ENCODE measurements at places on chromosomes 1 and 21. TPM values are rescaled to one million over a fixed set of nuclear protein-coding genes. Genes with fewer than 3 reads are reported as not detected.

The FAM167B gene
- total RNA-seq: not detected

The CSMD2 gene
- 0.37 TPM for total RNA-seq

The EXO1 gene
- not detected for total RNA-seq

The NRIP1 gene
- 22.6 TPM for total RNA-seq

The CCT3 gene
- total RNA-seq: 146 TPM

The CD2 gene
- total RNA-seq: 5.8 TPM

The DDAH1 gene
- 76.4 TPM for total RNA-seq

The SPRR2D gene
- total RNA-seq: not detected

The SLC16A4 gene
- total RNA-seq: 11.1 TPM

The FMO1 gene
- total RNA-seq: not detected

The FALEC gene
- total RNA-seq: not detected

DNA sequence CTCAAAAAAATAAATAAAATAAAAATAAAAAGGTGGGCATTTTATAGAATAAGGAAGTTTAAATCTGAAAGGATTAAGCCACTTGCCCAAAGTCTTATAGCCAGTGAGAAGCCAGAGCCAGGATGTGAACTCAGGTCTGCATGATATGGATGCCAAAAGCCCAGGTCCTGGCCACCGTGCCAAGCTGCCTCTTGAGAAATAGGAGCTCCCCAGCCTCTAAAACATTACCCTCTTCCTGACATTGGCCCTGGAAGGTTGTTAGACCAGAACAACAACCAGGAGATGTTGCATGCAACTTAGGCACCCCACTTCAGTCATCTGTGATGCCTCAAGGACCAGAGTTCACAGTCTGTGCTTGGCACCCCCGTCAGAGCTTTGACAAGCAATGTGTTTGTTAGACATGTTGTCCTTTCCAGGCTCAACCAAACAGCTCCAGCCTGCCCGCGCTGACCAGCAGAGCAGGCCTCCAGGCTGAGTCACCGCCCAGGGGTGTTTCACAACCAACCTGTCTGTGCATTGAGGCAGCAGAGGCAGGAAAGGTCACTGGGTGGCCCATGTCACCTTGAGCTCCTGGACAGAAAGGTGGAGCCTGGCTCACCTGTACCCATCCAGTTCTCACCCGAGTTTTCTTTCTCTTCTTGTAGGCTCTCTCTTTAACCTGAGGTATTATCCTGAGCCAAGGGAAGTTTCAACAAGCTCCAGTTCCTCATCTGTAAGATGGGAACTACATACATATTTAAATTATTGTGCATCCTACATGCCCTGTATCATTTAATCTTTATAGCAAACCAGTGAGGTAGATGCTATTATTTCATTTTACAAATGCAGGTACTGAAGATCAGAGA lies 14.9 kb upstream of the MED18 start:
- H3K4me3 ChIP-seq: no peak overlapping the region
- DNase-seq: peak; percentile 67
- peaks cover 7% of the 10 kb centered on the region for H3K4me1 ChIP-seq
- no peak overlapping the region for H3K27ac ChIP-seq
- no peaks in the 10 kb centered on the region for H3K27me3 ChIP-seq

GRCh38 chr1:75616436-75617433 lies 5.8 kb upstream of the SLC44A5 start:
- H3K36me3 ChIP-seq: no peaks in the 10 kb centered on the region
- H3K27me3 ChIP-seq: peaks cover 42% of the 10 kb centered on the region
- DNase-seq: peak; percentile 73
- H3K4me1 ChIP-seq: peaks cover 30% of the 10 kb centered on the region
- no peak overlapping the region for H3K27ac ChIP-seq

- H3K27me3 ChIP-seq: no peaks in the 10 kb centered on the region
- H3K4me3 ChIP-seq: no peak overlapping the region
- DNase-seq: no peak
- H3K27ac ChIP-seq: no peak overlapping the region
Measured at GRCh38 chr1:160674415-160674814, 27.6 kb upstream of the SLAMF1 start.

DNA sequence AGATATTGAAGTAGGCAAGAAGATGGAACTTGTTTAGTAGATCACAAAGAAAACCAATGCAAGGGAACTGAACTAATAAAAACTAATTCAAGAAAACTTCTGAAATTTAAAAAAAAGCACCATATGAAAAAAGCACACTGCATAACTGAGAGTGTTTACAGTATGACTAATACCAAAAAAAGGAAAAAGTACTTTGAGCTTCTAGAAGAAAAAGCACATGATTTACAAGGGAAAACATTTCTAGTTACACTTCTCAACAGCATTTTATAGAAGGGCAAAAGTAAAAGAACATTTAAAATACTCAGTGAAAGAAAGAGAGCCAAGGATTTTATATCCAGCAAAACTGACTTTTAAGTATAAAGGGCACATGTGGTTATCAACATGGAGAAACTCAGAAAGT lies 233.6 kb downstream of the RPS6KC1 start:
- no peak overlapping the region for H3K4me3 ChIP-seq
- no peaks in the 10 kb centered on the region for H3K27me3 ChIP-seq
- no peaks in the 10 kb centered on the region for H3K4me1 ChIP-seq
- H3K27ac ChIP-seq: no peak overlapping the region

GRCh38 chr1:81069856-81070255 lies 730.9 kb upstream of the ADGRL2 start:
- H3K36me3 ChIP-seq: no peaks in the 10 kb centered on the region
- no peak for DNase-seq
- no peak overlapping the region for H3K27ac ChIP-seq
- no peak overlapping the region for H3K4me3 ChIP-seq

- H3K27me3 ChIP-seq: no peaks in the 10 kb centered on the region
- no peak overlapping the region for H3K4me3 ChIP-seq
- peak; percentile 77 for DNase-seq
- H3K36me3 ChIP-seq: no peaks in the 10 kb centered on the region
Measured at GRCh38 chr1:58592522-58593134, 15.6 kb upstream of the TACSTD2 start.

GRCh38 chr1:223423641-223424233 lies 30.5 kb downstream of the CCDC185 start:
- H3K4me1 ChIP-seq: no peaks in the 10 kb centered on the region
- no peak for DNase-seq
- H3K27ac ChIP-seq: no peak overlapping the region
- no peak overlapping the region for H3K4me3 ChIP-seq
- no peaks in the 10 kb centered on the region for H3K36me3 ChIP-seq
- H3K27me3 ChIP-seq: no peaks in the 10 kb centered on the region

DNA sequence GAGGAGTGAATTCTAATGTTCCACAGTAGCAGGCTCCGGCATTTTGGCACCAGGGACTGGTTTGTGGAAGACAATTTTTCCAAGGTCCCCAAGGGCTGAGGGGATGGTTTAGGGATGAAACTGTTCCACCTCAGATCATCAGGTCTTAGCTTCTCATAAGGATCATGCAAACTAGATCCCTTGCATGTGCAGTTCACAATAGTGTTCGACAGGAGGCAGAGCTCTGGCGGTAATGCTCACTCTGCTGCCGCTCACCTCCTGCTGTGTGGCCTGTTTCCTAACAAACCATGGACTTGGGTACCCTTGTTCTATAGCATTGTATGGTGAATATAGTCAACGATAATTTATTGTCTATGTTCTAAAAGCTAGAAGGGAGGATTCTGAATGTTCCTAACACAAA lies 16.6 kb downstream of the CRNN start:
- H3K4me3 ChIP-seq: no peak overlapping the region
- H3K27ac ChIP-seq: no peak overlapping the region
- no peak for DNase-seq

GRCh38 chr1:239617731-239618130 lies 231.4 kb downstream of the CHRM3 start:
- H3K27me3 ChIP-seq: no peaks in the 10 kb centered on the region
- no peak overlapping the region for H3K4me3 ChIP-seq
- DNase-seq: no peak
- no peak overlapping the region for H3K27ac ChIP-seq
- no peaks in the 10 kb centered on the region for H3K4me1 ChIP-seq
- H3K36me3 ChIP-seq: no peaks in the 10 kb centered on the region

- H3K27ac ChIP-seq: no peak overlapping the region
- H3K4me1 ChIP-seq: peaks cover 28% of the 10 kb centered on the region
- H3K36me3 ChIP-seq: no peaks in the 10 kb centered on the region
- H3K4me3 ChIP-seq: no peak overlapping the region
- no peak for DNase-seq
- no peaks in the 10 kb centered on the region for H3K27me3 ChIP-seq
Measured at GRCh38 chr1:118113261-118113660, 71.8 kb downstream of the SPAG17 start.

- no peaks in the 10 kb centered on the region for H3K4me1 ChIP-seq
- DNase-seq: peak; percentile 40
- no peaks in the 10 kb centered on the region for H3K36me3 ChIP-seq
Measured at GRCh38 chr1:17190010-17190995, 14.6 kb upstream of the PADI1 start.

- H3K36me3 ChIP-seq: no peaks in the 10 kb centered on the region
- no peaks in the 10 kb centered on the region for H3K27me3 ChIP-seq
- DNase-seq: no peak
- H3K27ac ChIP-seq: no peak overlapping the region
- H3K4me1 ChIP-seq: peaks cover 13% of the 10 kb centered on the region
- no peak overlapping the region for H3K4me3 ChIP-seq
Measured at GRCh38 chr1:43279161-43279560, 6.2 kb downstream of the C1orf210 start.

GRCh38 chr1:111981871-111982270 lies 7.6 kb downstream of the KCND3 start:
- no peak for DNase-seq
- no peak overlapping the region for H3K27ac ChIP-seq
- no peak overlapping the region for H3K4me3 ChIP-seq
- H3K27me3 ChIP-seq: no peaks in the 10 kb centered on the region
- H3K4me1 ChIP-seq: peaks cover 16% of the 10 kb centered on the region
- H3K36me3 ChIP-seq: no peaks in the 10 kb centered on the region

- H3K27ac ChIP-seq: no peak overlapping the region
- H3K27me3 ChIP-seq: no peaks in the 10 kb centered on the region
- H3K4me3 ChIP-seq: no peak overlapping the region
- H3K36me3 ChIP-seq: no peaks in the 10 kb centered on the region
- H3K4me1 ChIP-seq: no peaks in the 10 kb centered on the region
Measured at GRCh38 chr1:218408942-218409341, 63.8 kb downstream of the TGFB2 start.

GRCh38 chr21:32352526-32352925 lies 40.3 kb downstream of the URB1 start:
- H3K4me3 ChIP-seq: no peak overlapping the region
- peaks cover 100% of the 10 kb centered on the region for H3K36me3 ChIP-seq
- no peaks in the 10 kb centered on the region for H3K4me1 ChIP-seq
- DNase-seq: no peak
- H3K27ac ChIP-seq: no peak overlapping the region
- no peaks in the 10 kb centered on the region for H3K27me3 ChIP-seq

DNA sequence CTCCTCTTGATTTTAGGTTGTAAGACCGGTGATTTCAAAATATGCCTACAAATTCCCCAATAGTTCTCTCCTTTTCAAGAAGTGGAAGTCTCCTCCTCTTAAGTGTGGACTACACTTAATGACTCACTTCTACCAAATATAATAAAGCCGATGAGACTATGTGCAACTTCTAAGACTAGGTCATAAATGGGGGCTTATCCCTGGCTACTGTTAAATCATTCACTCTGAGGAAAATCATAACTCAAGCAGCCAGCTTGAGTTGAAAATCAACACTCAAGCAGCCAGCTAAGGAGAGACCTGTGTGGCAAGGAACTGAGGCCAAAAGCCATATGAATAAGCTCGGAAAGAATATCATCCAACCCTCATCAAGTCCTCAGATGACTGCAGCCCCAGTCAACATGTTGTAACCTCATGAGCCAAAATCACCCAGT lies 49.6 kb upstream of the PSMG1 start:
- peaks cover 29% of the 10 kb centered on the region for H3K36me3 ChIP-seq
- no peak for DNase-seq
- no peak overlapping the region for H3K27ac ChIP-seq
- no peak overlapping the region for H3K4me3 ChIP-seq

DNA sequence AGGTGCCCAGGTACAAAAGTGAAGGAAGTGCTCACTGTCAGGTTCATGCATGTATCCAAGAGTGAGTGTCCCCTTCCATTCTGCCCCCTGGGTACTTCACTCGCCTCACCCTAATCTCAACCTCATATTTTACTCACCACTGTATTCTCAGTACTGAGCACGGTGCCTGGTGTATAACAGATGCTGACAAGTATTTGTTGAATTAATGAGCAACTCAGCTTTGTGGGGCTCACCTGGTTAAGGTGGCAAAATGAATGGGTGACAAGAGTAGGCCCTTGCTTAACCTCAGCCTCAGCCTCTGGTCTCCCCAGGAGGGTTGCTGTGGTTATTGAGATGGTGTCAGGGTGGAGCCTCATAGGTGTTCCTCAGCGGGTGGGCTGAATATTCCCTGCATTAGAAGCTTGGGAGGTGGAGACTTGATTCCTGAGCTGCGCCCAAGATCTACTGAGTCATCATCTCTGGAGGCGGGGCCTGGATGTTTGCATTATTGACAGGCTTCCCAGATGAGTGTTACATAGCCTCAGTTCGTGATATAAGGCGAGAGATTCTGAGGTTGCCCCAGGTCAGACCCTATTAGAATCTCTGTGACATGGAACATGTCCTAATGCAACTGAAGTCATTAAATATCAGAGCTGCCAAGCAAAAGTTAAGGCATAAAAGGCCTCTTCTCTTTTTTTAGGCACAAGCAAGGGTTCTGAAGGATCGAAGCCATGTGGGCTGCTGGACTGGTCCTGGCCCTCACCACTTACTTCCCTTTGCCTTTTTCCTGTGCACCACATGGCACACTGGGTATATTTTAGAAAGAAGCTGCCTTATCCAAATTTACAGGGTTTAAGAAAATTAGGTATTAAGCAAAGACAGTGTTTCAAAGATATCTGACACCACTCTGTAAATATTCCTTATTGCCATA lies 39.2 kb downstream of the SYT6 start:
- no peaks in the 10 kb centered on the region for H3K36me3 ChIP-seq
- no peak overlapping the region for H3K27ac ChIP-seq
- DNase-seq: no peak
- H3K4me1 ChIP-seq: peaks cover 4% of the 10 kb centered on the region
- H3K27me3 ChIP-seq: no peaks in the 10 kb centered on the region
- no peak overlapping the region for H3K4me3 ChIP-seq

- no peaks in the 10 kb centered on the region for H3K4me1 ChIP-seq
- no peaks in the 10 kb centered on the region for H3K27me3 ChIP-seq
- no peak overlapping the region for H3K4me3 ChIP-seq
Measured at GRCh38 chr1:213651077-213651476, 336.7 kb upstream of the PROX1 start.

GRCh38 chr1:60889709-60890108 lies 192.7 kb upstream of the NFIA start:
- no peaks in the 10 kb centered on the region for H3K27me3 ChIP-seq
- no peaks in the 10 kb centered on the region for H3K4me1 ChIP-seq
- H3K36me3 ChIP-seq: no peaks in the 10 kb centered on the region
- H3K27ac ChIP-seq: no peak overlapping the region
